NCI-H2227 treated with DMSO at 0.1 percent for 48 hours (cell line): ENCODE measurements at places on chromosomes 7 and 10.

DNA sequence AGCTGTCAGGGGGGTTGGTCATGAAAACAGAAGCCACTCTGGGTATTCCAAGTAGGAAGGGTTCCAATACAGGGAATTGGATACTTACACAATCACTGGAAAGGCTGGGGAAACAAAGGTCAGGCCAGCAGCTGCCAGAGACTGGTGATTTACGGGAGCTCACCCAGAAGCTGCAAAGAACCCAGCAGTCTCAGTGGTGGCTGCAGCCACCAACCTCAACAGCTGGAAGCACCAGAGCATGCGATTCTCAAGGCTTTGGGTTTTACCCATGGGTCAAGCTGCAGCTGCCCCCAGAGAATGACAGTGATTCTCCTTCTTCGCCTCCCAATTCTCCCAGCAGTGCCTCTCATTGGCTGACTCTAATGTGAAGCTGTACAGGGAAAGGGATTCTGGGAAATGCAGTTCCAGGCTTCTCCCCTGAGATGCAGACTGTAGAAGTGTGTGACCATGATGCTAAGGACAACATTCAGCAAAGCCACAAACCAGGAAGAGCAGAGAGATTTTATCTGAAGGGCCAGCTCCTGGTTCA, 107.2 kb upstream of the TCF7L2 start:
- DNase-seq = no peak

DNA sequence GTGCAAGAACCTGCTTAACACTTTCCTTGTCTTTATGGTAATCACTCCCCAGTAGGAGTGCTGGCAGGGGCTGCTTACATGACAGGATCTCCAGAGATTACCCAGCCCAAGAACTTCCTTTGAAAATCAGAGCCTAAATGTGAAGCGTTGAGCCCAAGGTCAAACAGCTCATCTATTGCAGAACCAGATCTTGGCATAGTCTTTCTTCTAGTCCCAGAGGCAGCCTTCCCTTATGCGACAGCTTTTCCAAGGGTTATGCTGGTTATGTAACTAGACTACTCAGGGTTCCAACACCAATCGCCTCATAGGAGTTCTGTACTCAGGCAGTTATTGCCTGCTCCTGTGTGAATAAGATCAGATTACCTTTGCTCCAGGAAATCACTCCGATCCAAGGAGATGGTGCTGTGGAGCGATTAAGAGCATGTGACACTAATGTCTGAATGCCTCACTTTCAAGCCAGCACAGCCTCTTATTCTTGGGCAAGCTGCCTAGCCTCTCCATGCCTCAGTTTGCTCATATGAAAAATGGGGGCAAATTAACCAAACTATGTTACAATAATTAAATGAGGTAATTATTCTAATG, 8.4 kb upstream of the LGI1 start:
- no peak for DNase-seq

DNA sequence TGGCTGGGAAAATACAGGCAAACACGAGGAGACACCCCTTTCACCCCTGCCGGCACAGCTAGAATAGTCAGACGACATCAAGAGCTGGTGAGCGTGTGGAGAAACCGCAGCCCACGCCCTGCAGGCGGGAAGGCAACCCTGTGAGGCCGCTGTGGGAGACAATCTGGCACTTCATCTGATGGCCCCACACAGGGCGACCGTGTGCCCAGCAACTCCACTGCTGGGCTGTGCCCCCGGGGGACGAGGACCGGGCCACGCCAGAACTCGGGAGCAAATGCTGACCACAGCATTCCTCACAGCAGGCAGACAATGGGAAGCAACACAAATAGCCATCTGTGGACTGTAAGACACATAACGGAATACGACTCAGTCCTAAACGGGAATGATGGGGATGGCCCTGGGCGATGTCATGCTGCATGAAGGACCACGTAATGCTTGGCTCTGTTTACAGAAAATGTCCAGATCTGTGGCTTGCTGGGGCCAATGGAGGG, 58.9 kb downstream of the CFAP46 start:
- DNase-seq = no peak

- no peak for DNase-seq
Observed at GRCh38 chr10:100728928-100729861, 16.2 kb upstream of the PAX2 start.

GRCh38 chr10:116699049-116699448, 43.3 kb downstream of the HSPA12A start:
- no peak for DNase-seq

DNA sequence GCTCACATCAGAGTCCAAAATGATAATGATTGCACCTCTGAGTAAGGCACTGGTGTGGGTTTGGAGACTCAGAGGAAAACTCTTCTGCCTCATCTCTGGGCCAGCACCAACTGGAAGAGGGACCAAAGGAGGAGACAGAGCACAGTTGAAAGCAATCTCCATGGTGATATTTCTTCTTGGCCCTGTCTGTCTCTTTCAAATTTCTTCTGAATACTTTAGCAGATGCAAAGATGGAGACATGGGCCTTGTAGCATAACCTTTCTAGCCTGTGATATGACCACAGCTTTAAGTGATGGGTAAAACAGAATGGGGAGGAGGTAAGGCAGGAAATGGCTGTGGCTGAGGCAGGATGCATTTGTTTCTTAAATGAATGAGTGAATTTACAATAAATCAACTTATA, 12.2 kb upstream of the GIMAP7 start:
- no peak for DNase-seq

- no peak for DNase-seq
Observed at GRCh38 chr7:129417073-129417472, 17.2 kb upstream of the STRIP2 start.
